ENCODE measurements at places on chromosomes 12 and 14. TPM values are rescaled to one million over a fixed set of nuclear protein-coding genes. Genes with fewer than 3 reads are reported as not detected.

The AKAP3 gene
- 2.7 TPM for total RNA-seq

The HRK gene
- not detected for total RNA-seq

The NFATC4 gene
- 285 TPM for total RNA-seq

The HOXC12 gene
- not detected for total RNA-seq

The VDR gene
- 66.0 TPM for total RNA-seq

The EPYC gene
- total RNA-seq: not detected

The ERP29 gene
- 42.9 TPM for total RNA-seq

The KLRF1 gene
- total RNA-seq: 0.16 TPM

The RBMS2 gene
- 26.0 TPM for total RNA-seq

The FGD6 gene
- total RNA-seq: 21.3 TPM

The TMEM132C gene
- total RNA-seq: not detected

The DEPDC4 gene
- 0.49 TPM for total RNA-seq

The AICDA gene
- not detected for total RNA-seq

The B4GALNT3 gene
- total RNA-seq: 0.32 TPM

The DNAH10 gene
- 0.81 TPM for total RNA-seq

The KRT3 gene
- total RNA-seq: not detected
